ENCODE measurements at places on chromosomes 3 and 15.
A peak's percentile ranks its signal among the peaks of the same experiment; 100 is the strongest.

- peak; percentile 49 for DNase-seq
These were observed 29.4 kb upstream of the TMEM45A start for GRCh38 chr3:100463002-100463401.

DNA sequence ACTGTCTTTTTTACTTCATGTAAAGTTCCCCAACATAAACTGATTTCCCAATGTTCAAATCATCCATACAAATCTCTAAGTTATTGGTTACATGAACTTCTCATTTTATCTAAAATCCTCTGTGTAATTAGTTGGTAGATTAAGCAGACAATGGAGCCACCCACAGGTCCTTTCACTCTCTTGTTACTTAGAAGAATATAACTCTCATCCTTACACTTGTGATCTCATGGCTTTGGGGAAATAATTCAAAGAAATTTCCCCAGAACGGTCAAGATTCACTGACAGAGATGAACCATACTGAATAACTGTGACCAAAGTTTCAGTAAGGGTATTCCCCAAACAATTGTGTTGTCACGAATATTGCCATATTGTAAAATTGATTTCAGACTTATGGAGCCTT, 1102.6 kb upstream of the EPHA6 start:
- DNase-seq = no peak

GRCh38 chr3:9916346-9916733, 558 bp upstream of the IL17RC start:
- DNase-seq = no peak

- no peak for DNase-seq
These were observed 55.4 kb downstream of the RASGRF1 start for GRCh38 chr15:79035111-79035601.

DNA sequence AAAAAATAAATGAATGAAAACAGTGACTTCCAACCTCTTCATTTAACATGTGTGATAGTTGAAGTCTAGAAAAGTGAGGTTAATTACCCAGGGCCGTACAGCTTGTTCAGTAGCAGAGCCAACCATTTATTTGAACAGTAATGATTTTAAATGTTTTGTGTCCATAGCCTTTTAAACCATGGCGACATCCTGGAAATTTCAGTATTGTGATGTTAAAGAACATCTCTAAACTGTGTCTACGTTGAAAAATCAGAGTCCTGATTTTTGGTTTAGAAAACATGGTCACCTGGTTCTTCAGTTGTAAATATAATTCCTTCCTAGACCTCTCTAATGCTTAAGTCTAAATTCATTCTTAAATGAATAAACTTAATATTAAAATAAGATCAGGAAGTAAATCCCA, 14.2 kb downstream of the LPP start:
- DNase-seq = no peak

- no peak for DNase-seq
These were observed 20.7 kb downstream of the SPATA12 start for GRCh38 chr3:57081173-57081572.

GRCh38 chr15:58608711-58609110, 140.8 kb downstream of the ADAM10 start:
- no peak for DNase-seq

GRCh38 chr3:13025090-13025489, 48.1 kb downstream of the IQSEC1 start:
- DNase-seq = no peak

DNA sequence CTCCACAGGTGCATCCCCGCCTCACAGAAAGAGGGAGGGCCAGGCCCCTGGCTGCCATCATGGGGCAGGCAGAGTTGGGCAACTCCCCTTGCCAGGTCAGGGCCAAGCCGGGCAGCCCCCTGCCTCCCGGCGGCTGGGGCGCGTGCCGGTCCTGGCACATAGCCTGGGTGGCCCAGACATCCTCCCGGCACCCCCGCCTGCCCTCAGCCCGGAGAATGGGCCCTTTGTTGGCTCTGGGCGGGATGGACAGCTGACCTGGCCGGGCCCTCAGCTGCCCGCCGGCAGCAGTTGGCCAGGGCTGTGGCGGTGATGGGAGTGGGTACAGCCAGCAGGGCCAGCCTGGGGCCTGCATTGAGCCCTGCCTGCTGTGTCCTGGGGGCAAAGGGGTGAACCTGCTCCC, 16.5 kb downstream of the PLXNA1 start:
- no peak for DNase-seq

DNA sequence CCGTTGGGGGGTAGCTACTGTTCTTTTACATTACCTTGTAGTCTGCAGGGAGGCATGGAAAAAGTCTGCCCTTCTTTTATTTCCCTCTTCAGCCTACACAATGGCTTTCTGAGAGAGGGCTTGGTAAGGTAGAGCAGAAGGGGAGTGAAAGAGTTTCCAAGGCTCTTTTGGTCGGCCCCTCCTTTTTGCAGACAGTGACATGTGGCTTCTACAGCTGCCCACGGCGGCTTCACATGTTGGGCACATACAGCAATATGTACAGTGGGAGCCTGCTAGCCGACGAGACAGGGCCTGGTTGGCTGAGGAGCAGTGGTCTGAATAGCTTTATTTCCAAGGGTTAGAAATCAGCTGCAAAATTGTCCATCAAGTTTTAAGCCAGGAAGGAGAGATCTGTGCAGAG, 4.0 kb downstream of the INAFM2 start:
- DNase-seq = no peak
